Astrocyte of the hippocampus (primary cell): ENCODE measurements at places on chromosomes 13 and 19.

- peak; percentile 17 for DNase-seq
These were observed 464.8 kb downstream of the COG6 start for GRCh38 chr13:40120288-40120687.

GRCh38 chr13:76503766-76504165 is 382.4 kb downstream of the KCTD12 start:
- no peak for DNase-seq

DNA sequence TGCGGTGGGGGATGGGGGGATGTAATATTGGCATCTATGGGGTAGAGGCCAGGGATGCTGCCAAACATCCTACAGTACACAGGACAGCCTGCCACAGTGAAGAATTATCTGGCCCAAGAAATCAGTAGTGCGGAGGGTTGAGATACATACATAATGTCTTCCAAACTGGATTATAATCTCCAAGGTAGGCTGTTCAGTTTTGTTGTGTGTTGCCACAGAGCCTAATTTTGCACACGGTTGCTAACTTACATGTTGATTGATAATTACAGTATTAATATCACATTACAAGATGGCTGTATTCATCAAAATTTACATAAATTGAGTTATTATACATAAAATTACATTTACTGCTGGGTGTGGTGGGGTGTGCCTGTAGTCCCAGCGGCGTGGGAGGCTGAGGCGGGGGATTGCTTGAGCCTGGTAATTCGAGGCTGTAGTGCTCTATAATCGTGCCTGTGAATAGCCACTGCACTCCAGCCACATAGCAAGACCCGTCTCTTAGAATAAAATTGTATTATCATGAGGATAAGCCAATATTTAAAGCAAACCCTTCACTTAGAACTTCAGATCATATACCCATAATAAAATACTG is 8.1 kb downstream of the POMP start:
- no peak for DNase-seq

GRCh38 chr13:28468023-28468915 is 26.7 kb downstream of the FLT1 start:
- no peak for DNase-seq

DNA sequence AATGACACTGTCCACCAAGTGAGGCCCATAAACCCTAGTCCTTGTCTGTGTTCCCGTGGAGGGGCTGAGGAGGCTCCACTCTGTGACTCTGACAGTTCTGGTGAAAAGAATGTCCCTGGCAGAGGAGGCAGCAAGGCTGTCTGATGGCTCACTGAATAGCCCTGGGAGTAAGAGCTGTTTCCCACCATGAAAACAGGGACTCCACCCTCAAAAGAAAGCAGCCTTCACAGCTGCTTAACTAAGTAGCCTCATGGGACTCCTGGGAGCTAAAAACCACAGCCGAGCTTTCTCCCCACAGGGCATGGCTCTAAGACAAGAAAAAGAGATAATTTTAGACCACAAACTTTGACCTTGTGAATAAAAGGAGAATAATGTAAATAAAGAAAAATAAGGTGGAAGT is 135.1 kb upstream of the FRY start:
- DNase-seq = peak; percentile 52

GRCh38 chr13:50141375-50141975 is 126.2 kb downstream of the KCNRG start:
- DNase-seq = no peak
